Activated T-cell treated with anti-CD3 and anti-CD28 coated beads for 4 hours (primary cell): ENCODE measurements at places on chromosomes 16 and 17.

- DNase-seq, result no peak
These were observed 297.5 kb downstream of the XYLT1 start for GRCh38 chr16:17173281-17173680.

DNA sequence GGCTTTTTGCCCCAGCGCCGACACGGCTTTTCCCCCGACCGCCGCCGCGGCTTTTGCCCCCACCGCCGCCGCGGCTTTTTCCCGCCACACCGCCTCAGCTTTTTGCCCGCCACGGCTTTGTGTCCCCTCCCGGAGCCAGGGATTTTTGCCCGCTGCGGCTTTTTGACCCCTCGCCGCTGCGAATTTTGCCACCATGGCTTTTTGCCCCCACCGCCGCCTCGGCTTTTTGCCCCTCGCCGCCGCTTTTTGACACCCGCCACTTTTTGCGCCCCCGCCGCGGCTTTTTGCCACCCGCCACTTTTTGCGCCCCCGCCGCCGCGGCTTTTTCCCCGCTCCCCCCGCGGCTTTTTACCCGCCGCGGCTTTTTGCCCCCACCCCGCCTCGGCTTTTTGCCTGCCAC, 1342.5 kb downstream of the TP53TG3F start:
- no peak for DNase-seq

DNA sequence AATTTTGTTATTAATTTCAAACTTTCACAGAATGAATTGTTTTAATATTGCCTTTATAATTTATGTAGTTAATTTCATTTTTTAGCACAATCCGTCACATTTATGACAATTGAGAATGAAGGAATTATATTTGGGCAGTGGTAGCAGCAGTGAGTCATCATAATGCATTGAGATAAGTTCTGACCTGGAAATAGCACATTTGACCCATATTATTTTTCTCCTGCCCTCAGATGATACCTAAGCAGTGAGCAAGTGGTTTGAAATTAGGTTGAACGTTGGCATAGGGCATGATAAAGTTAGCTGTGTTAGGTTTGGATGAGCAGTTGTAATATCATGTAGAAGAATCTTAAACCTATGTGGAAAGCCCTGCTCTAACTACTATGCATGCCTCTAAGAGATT, 1431.3 kb upstream of the CDH8 start:
- no peak for DNase-seq

DNA sequence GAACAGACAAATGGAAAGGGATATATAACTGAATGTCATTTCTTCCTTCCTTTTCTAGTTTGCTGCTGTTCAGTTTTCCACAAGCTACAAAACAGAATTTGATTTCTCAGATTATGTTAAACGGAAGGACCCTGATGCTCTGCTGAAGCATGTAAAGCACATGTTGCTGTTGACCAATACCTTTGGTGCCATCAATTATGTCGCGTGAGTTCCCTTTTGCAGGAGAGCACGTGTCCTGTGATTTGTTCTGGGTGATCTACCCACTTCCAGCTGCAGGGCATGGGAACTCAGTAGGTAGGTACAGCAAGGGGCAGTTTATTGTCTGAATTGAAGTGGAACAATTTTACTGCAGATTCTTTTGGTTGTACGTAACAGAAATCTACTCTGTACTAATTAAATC, 8.8 kb downstream of the ITGAL start:
- no peak for DNase-seq

DNA sequence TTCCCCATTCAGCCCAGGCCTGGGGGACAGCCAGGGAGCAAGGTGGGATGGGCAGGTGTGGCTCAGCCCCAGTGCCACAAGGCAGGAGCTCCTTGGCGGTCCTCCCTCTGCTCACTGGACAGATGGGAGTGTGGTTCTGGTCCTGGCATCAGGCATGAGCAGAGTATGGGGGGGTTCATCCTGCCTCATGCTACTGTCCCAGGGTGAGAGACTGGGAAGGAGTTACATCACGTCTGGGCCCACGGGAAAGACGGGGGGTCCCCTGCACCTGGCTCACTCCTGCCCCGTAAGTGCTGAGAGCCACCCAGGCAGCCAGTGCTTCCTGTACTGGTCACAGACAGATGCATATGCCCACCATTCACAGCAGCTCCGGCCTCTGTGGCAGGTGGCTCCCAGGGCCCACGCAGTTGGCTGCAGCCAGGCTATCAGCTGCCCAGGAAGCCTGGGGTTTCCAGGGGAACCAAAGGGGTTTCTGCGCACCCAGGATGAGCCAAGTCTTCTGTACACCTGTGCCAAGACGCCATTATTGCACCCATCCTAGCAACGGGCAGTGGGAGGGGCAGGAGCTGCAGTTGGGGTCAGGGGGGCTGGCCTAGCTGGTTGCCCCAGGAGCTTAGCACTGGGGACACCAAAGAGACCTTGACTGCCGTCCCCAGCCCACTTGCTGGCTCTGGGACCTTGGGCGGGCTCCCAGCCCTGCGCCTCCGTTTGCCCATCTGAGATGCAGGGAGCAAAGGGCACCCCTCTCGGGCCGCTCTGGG, 1.9 kb downstream of the BAIAP3 start:
- DNase-seq, result no peak

- no peak for DNase-seq
These were observed 86.5 kb downstream of the ENGASE start for GRCh38 chr17:79160980-79161636.

DNA sequence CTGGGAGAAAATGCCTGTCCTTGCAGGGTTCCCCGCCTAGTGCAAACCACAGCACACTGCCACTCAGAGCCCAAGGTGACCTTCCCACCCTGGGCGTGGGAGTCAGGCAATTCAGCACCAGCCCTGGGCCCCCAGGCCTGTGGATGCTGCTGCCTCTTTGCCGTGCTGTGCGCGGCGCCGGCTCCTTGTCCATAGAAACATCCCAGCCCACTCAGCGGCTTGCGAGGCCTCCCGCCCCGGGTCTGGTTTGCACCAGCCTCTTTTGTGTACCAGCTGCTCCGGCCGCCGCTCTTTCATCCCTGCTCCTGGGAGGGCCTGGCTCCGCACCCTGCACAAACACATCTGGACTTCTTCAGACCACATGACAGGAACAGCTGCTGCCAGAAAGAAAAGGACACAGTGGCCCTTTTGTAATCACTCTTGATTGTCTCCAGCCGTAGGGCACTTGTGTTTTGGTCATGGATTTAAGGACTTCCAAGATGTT, 75.4 kb upstream of the SDK2 start:
- no peak for DNase-seq

DNA sequence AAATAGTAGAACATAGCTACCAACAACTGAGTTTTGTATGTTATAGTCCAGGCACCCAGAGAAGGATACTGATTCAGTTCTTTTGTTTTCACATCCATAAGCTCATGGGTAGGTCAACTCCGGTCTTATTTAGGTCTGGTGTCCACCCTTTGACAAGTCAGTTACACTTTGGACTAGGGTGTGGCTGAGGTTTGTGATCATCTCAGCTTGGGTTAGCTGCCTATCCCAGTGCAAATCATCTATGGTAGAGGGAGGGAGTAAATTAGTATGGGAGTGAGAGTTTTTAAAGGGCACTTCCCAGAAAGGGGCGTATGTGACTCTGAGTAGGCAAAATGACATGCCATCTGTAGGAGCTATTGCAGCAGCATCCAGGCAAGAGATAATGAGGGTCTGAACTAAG, 66.1 kb downstream of the TANC2 start:
- DNase-seq, result no peak

- peak; percentile 63 for DNase-seq
These were observed 55.3 kb downstream of the TUBD1 start for GRCh38 chr17:59837308-59838051.

GRCh38 chr17:12667299-12667958, 1.7 kb downstream of the MYOCD start:
- no peak for DNase-seq

- DNase-seq, result no peak
These were observed 339.9 kb downstream of the SEC14L1 start for GRCh38 chr17:77480509-77481215.

GRCh38 chr17:5680766-5681165, 96.5 kb upstream of the NLRP1 start:
- DNase-seq, result no peak

DNA sequence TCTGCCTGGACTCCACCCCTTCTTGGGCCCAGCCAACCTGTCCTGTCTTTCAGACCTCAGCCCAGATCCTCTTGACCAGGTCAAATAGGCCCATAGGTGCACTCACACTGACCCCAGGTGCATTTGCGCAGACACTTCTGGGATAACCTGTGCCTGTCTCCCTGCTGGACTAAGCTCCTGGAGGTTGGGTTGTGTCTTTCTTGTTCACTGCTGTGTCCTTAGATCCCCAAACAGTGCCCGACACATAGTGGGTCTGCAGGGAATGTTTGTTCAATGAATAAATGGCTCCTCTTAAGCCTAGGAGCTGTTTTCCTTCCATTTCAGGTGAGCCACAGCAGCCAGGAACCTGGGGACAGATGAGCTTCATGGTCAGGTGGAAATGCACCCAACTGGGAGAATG, 48.9 kb downstream of the NLRP1 start:
- DNase-seq, result no peak

GRCh38 chr17:5877366-5877765, 192.8 kb upstream of the WSCD1 start:
- no peak for DNase-seq
